ENCODE measurements at places on chromosomes 1 and 21.

GRCh38 chr1:88134983-88135921 is 548.8 kb upstream of the PKN2 start:
- no peak for DNase-seq

GRCh38 chr1:167629681-167630567 is at the start of gene RCSD1:
Gene RCSD1, plus strand, starts transcription at chr1:167630232. Its CDS starts 192 bp downstream, at chr1:167630424.
- DNase-seq, result peak; percentile 24

- DNase-seq, result no peak
Measured at GRCh38 chr1:172832006-172832725, 173.3 kb downstream of the FASLG start.

DNA sequence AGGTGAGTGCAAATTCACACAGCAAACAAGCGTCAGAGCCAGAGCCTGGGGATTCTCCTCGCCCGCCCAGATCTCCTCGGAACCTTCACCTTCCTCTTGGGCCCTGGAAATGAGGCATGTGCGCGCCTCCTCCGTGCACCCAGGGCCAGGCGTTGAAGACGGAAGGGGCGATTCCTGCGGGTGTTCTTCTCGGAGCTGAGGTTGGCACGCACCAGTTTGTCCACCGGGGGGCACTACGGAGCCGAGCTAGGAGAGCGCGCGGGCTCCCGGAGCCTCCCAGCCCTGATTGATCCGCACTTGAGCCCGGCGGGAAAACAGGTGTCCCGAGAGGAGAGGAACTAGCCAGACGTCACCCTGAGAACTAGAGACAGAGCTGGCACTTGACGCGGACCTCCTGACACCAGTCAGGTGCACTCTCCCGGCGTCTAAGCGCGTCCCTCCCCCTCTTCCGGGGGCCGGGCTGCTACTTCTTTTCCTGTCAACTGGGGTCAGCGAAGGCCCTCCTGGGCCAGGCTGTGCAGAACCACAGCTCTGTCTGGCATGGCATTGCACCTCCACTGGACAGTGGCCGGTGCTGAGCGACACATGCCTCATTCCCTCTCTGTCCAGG is 18.3 kb upstream of the SERINC2 start:
- peak; percentile 51 for DNase-seq

DNA sequence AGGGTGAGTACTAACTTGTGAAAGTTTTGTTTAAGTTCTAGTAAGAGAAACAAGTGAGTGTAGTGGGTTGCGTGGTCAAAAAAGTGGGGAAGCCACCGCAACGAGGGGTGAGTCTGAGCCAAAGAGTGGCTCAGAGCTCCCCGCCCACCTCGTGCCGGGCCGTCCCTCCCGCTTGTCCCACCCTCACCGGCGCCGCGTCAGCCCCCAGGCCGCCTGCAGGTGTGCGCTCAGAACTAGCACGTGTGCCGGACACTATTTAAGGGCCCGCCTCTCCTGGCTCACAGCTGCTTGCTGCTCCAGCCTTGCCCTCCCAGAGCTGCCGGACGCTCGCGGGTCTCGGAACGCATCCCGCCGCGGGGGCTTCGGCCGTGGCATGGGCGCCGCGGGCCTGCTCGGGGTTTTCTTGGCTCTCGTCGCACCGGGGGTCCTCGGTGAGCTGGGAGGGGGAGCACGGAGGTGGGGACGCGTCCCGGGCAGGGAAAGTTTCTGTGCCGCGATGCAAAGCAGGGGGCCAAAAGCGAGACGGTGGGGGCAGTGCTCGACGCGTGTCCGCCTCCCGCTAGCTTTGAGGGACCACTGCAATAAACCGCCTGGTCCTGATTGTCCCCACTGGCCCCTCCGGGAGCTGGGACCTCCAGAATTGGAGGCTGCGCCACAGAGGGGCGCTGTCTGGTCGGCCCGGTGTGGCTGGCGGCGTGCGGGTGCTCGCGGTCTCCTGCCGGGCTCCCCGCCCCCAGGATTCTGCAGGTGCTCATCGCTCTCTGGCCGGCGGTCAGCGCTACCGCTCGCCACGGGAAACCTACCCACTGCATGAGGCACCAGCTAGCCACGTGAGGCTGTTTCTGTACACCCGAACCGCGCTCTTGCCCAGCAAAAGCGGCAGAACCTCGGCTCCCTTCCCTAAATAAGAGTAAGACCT is at the start of gene CR2:
CR2 (plus strand) TSS at position 283 of the 919 bp plus-strand sequence; CDS start at position 374, 91 bp downstream.
- peak; percentile 2 for DNase-seq

Data from NCI-H526 treated with DMSO at 0.1 percent for 48 hours (cell line).